Stimulated activated naive CD8-positive, alpha-beta T cell treated with anti-CD3 and anti-CD28 coated beads, Interleukin-15, amount 100 ng/mL, for 72 hours (primary cell): ENCODE measurements at places on chromosomes 1 and 21.
A peak's percentile ranks its signal among the peaks of the same experiment; 100 is the strongest.

- DNase-seq, result no peak
These were observed 90.7 kb upstream of the GFI1 start for GRCh38 chr1:92577261-92577895.

DNA sequence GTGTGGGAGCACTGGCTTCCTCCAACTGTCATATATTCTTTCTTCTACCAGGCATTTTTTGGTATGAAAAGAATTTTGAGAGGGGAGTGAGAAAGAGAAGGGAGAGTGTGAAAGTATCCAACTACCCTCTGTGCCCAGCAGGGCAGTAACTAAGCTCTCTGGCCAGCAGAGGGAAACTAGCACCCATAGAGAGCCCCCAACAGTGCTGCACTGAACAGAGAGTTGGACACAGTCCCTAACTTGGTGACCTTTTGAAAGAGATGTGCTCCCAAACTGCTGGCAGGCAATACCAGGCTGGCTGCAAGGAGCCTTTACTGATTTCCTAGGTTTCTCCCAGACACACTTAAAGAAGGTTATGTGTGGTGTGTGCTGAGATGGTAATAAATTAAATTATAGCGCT, 118.8 kb upstream of the PBX1 start:
- DNase-seq, result no peak

- no peak for DNase-seq
These were observed 38.4 kb upstream of the CCSAP start for GRCh38 chr1:229381234-229381633.

DNA sequence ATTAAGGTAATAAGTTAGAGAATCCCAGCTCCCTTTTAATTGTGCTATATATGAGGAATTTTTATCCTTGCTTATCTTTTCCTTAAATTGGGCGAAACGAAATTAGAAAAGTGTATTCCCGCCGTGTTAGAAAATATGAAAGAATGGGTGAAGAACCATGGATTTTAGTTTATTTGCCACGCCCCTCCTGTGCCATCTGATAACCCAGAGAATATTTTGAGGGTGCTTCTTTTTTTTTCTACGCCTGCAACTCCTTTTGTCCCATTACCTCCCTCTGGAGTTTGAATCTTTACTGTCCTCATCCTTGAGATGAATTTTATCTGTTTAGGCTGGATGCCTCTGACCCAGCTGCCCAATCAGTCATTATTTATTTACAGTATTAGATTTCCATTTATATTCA, 1.6 kb downstream of the TLCD4 start:
- no peak for DNase-seq

GRCh38 chr21:38743772-38744529, 61.8 kb upstream of the ETS2 start:
- DNase-seq, result no peak

GRCh38 chr1:191993549-191993948, 164.7 kb upstream of the RGS18 start:
- no peak for DNase-seq

GRCh38 chr21:29538115-29538514, 239.4 kb downstream of the BACH1 start:
- DNase-seq, result no peak

DNA sequence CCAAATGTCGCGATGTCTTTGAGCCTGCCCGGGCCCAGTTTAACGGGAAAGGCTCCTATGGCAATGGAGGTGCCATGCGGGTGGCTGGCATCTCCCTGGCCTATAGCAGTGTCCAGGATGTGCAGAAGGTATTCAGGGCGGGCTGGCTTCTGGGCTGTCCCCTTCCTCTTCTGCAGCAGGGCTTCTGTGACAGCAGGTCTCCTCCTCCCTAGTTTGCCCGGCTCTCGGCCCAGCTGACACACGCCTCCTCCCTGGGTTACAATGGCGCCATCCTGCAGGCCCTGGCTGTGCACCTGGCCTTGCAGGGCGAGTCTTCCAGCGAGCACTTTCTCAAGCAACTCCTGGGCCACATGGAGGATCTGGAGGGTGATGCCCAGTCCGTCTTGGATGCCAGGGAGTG, 3.0 kb downstream of the ADPRS start:
- DNase-seq, result no peak

GRCh38 chr1:236639686-236640085, 35.4 kb upstream of the HEATR1 start:
- no peak for DNase-seq

DNA sequence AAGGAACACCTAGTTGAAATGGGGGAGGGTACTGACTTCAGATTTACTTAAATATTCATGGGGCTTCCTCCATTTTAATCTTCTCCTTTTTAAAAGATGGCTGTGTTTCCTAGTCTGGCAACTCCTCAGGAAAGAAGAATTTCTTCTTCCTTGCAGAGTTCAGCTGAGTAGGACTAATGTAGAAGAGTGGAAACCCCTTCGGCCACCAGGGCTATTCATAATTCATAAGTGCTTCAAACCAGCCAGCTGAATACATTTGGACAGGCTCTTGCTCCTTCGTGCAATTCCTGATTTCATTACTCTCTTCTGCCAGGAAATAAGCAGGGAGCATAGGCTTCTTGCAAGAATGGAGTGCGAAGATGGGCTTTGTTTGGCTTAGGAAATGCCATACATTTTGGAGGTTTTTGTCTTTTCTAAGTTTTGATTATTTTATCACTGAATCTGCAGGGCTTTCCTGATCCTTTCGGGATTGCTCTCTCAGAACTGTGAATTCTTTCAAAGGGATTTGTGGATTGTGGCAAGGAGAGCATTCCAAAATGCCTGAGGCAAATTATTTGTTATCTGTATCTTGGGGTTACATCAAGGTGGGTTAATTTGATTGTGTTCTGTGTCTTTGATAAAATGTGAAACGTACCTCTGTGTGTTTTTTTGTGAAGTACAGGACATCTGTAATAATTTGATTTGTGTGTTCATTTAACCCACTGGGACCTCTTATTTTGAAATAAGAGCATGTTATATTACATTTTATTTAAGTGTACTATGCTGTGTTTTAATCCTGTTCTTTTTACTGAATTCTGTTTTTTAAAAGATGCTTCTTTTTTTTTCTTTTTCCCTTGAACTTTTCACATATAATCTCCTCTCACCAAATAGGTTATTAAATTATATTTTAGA, 179.4 kb upstream of the SGIP1 start:
- DNase-seq, result no peak

GRCh38 chr1:18766328-18766727, 93.1 kb downstream of the TAS1R2 start:
- DNase-seq, result no peak

DNA sequence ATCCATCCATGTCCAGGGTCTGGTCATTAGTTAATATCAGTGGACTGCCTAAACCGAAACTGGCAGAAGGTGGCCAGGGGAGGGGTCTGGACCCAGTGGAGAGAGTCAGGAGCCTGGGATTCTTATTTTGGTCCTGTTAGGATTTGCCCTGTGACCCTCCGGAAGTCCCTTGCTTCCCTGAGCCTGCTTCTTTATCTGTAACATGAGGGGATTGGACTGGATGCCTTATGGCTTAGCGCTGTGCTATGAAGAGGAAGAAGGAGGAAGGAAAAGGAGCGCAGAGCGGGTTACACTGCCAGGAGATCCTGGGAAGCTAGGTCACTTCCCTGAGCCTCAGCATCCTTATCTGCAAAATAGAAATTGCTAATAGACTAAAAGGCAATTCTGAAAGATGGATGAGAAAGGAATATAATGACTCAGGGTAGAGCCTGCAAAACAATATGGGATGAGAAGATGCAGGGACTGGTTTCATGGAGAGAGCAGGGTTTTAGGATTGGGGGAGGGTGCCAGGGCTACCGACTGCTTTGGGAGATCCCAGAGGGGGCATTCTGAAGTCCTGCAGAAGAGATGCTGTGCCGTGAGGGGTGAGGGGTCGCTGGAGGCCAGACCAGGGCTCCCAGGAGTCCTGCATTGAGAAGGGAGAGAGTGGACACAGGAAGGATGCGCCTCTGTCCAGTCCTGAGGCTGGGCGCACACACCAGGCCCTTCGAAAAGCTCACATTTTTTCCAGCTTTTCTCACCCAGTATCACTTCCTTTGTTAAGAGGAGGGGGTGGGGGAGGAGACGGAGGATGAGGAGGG, 460 bp upstream of the ADORA1 start:
- no peak for DNase-seq

GRCh38 chr1:43063394-43064219, 104.9 kb upstream of the SLC2A1 start:
- DNase-seq, result no peak

DNA sequence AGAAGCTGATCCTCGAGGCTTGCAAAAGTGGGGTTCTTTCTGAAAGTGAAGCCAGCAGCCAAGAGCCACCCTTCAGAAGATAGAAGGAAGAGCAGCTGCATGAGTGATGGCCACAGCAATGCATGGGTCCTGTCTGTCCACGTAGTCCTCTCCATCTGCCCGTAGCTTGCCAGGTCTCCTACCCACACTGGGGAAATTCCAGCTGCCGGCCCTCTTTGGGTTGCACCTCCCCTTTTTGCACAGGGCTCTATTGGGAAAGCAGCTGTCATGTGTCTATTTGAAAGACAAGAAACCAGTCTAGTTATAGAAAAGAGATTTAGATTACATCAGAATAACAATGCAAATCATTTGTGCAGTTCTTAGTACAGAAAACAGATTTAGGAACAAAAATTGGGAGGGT, 204.4 kb downstream of the GIPC2 start:
- DNase-seq, result no peak

GRCh38 chr1:75764057-75764655, 21.9 kb upstream of the RABGGTB start:
- DNase-seq, result no peak

- no peak for DNase-seq
These were observed 58.9 kb upstream of the RGS18 start for GRCh38 chr1:192099328-192099727.

- no peak for DNase-seq
These were observed 148.9 kb downstream of the KCNT2 start for GRCh38 chr1:196459383-196459782.

DNA sequence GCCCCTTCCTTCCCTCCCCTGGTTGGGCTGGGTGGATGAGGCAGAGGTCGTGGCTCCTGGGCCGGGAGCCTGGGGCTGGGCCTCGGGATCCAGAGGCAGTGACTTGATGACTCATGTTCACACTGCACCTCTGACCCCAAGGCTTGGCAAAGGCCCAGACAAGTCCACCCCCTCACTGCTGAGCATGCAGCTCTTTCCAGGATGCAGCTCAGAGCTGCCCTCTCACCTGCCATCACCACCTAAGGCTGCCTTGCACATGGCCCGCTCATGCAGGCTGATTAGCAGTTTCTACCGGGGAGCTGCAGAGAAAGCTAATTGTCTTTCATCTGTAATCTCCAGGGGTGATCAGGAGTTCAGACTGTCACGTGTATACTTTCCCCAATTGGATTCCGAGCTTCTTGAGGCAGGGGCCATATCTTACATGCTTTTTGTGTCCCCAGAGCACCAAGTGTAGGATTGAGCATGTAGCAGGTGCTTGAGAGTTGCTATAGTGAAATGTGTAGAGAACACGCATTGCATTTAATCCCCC, 62.1 kb downstream of the LRRN2 start:
- no peak for DNase-seq

GRCh38 chr1:21961337-21961736, 15.5 kb upstream of the CELA3B start:
- DNase-seq, result no peak

DNA sequence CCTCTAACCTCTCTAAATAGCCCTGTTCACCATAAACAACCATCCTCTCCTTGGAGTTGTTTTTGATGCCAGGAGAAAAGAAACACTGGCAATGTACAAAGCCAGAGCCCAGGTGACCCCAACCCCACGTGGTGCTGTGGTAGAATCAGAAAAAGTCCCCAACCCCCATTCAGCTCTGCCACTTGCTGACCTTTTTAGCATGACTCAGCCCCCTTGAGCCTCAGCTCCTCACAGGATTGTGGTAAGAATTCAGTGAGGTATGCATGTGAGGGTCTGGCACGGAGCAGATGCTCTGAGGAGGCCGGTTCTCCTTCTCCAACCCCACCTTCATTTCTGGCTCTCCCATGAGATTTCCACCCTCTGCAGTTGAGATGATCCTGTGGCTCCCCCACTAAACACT, 11.1 kb upstream of the CHI3L1 start:
- DNase-seq, result no peak

DNA sequence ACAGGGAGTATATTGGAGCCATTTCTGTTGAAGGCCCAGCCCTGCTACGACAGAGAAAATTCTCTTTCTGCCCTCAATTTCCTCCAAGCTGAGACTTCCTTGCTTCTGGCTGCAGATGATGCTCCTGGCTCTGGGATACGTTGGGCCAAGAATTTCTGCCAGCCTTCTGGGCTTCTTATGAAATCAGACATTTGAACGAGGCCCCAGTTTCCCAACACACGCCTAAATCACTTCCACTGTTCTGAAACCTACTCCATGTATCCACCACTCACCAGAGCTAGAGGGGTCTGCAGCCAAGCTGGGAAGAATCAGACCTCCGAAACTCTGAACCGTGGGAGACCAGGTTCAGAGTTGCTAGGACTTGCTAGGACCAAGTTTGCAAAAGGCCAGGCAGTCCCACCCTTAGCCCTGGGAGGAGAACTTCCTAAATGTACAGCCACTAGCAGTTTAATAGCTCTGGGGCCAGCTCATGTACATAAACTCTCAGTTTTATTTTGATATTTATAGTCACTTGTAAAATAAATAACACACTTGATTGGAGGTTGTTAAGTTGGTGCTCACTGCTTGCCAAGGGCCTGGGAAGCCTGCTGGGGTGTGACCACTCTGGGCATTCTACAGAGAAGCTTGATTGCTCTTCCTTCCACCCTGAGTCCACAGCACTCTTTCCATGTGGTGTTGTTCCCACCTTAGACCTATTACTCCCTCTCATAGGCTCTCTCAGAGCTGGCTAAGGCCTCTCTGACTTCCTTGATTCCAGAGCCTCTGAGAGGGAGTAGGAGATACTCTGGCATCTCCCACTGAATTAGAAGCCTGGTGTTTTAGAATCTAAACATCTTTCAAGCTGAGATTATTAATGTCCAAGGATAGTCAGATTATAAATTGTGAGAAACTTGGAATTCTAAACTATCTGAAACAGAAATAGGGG, 83.4 kb upstream of the TRABD2B start:
- DNase-seq, result no peak

GRCh38 chr1:20160034-20160433, 20.9 kb downstream of the PLA2G2F start:
- no peak for DNase-seq

DNA sequence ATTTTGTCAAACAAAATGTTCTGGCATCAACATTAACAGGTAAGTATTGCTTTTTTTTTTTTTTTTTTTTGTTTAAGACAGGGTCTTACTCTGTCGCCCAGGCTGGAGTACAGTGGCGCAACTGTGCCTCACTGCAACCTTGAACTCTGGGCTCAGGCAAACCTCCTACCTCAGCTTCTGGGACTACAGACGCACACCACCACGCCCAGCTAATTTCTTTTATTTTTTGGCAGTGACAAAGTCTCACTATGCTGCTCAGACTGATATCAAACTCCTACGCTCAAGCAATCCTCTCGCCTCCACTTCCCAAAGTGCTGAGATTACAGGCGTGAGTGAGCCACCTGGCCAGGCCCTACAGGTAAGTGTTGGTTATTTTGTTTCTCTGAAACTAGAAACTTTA, 2.4 kb downstream of the TUT4 start:
- DNase-seq, result no peak

GRCh38 chr1:223330466-223330865, 33.5 kb downstream of the SUSD4 start:
- no peak for DNase-seq

GRCh38 chr1:1349256-1350012, at the start of gene DVL1:
Gene DVL1 (minus strand): TSS chr1:1349418. CDS start chr1:1349065, 353 bp downstream.
- peak; percentile 79 for DNase-seq
